ENCODE measurements at places on chromosomes 3 and 15.

DNA sequence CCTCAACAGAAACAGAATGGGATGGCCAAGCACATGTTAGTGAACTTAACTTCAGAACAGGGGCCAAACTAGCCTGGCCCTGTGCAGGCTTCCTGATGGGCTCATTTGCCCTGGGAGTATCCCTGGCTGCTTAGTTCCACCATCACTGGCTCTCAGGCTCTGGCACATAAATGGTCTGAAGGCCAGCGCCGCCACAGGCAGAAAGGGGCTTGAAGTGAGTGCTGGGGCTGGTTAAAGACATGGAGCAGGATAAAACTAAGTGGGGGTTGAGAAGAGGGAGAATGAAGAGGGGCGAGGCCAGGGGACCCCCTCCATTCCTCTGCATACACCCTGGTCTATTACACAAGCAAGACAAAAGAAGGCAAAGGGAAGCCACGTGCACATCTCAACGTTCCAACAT lies 12.2 kb downstream of the SLCO2A1 start:
- no peak for DNase-seq

DNA sequence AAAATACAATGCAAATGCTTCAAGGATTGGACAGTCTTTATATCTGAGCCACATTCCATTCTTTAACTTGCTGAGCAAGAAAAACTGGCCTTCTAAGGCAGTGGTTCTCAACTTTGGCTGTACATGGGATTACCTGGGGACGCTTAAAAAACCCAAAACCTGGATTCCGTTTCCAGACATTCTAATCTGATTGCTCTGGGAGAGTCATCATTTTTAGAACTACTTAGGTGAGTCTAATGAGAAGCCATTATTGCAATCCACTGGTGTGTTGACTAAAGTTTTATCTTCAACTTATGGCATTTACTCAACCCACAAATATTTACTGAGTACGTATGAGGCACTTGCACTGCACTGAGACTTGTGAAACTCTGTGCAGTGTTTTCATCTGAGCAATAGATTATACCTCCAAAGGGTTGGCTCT lies 195.7 kb upstream of the ATP11B start:
- peak; percentile 73 for DNase-seq

DNA sequence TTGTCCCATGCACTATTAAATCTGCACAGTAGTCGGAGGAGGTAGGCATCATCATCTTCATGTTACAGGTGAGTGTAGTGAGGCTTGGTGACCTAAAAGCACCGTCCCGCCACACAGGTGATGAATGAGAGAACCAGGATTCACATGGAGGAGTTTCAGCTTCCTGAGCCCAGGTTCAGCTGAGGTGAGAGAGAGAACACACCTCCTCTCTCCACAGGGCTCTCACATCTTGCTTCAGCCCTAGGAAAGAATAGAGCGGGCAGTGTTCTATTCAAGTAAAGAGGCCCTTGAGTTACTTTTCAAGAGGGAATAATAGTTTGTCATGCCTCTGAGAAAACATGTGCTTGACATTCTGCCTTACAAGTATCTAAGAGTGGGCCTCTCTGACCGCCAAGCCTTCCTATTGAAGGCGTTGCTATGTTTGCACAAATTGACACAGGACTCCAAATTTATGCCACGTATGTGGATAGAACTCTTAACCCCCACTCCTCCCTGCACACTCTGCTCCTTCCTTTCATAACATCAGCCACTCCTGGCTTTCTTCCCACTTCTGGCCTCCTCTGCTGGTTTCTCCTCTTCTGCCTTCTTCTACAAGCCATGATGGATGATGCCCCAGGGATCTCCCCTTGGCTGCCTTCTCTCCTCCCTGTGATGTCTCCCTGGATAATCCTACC lies 138.3 kb upstream of the ABHD17C start:
- DNase-seq, result no peak

DNA sequence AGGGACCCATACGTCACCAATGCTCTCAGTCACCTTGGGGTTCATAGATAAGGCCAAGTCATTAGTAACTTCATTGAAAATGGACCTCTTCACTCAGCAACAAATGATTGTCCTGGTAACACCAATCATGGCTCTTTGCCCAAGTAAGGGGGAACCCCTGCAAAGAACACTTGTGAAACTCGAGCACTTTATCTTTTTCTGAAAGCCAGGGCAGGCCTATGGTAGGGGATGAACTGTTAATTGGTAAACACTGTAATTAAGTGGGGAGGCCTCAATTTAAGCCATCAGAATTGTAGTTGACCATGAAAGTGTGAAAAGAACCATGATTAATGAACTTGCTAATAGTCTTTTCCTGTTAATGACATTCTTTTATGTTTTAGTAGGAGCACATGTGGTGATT lies 73.3 kb downstream of the ABHD5 start:
- DNase-seq, result no peak

DNA sequence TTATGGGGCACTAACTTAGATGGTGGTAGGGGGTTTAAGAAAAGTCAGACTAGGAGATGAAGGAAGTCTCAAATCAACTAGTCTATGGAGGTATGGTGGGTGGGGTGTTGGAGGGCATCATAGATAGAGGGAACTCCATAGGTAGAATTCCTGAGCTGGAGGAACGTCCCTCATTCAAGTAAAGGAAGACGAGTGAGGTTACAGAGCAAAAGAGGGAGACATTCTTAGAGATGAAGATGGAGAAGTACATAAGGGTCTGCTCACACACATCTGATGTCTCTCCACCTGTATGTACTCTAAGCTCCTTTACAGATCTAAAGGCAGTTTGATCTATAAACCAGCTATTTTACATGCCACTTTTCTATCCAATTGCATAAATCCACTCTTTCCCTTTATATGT lies 1.4 kb downstream of the PLSCR1 start:
- no peak for DNase-seq

GRCh38 chr15:87724330-87724729 lies 532.2 kb downstream of the NTRK3 start:
- no peak for DNase-seq

- DNase-seq, result no peak
These were observed 40.0 kb downstream of the USP3 start for GRCh38 chr15:63544258-63545026.

GRCh38 chr3:115708540-115708939 lies 85.2 kb downstream of the GAP43 start:
- no peak for DNase-seq

DNA sequence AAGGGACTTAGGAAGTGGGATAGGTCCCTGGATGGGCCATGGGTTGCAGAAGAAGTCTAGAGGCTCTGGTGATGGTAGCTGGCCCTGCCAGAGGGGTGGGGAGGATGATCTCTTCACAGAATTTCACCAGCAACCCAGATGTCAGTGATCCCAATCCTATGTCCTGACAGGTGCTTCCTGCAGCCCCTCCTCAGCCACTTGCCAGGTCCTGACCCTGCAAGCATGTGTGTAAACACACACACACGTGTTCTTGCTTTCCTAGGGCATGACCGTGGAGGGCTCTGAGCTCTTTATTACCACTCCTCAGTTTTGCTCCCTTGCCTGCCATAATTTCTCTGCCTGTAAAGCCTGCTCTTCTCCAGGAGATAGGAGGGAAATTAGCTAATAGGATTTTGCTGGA lies 12.5 kb downstream of the TEX264 start:
- no peak for DNase-seq

- DNase-seq, result no peak
These were observed 1050.5 kb downstream of the ROBO2 start for GRCh38 chr3:78090382-78090781.

DNA sequence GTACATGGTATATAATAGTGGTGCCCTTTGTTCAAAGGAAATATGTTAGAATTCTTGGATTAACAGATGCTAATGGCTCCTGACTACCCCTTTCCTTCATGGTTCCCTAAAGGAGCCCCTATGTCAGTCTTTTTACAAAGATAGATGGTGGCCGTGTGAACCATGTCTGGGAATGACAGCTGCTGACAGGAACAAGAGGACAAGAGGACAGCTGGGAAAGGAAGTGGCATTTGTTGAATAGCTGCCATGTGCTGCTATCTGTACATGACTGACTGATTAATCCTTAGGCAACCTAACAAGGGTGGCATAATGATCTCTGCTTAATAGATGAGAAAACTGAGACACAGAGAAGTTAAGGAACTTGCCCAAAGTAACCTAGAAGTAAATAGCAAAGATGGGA lies 321.7 kb downstream of the ZNF621 start:
- no peak for DNase-seq

DNA sequence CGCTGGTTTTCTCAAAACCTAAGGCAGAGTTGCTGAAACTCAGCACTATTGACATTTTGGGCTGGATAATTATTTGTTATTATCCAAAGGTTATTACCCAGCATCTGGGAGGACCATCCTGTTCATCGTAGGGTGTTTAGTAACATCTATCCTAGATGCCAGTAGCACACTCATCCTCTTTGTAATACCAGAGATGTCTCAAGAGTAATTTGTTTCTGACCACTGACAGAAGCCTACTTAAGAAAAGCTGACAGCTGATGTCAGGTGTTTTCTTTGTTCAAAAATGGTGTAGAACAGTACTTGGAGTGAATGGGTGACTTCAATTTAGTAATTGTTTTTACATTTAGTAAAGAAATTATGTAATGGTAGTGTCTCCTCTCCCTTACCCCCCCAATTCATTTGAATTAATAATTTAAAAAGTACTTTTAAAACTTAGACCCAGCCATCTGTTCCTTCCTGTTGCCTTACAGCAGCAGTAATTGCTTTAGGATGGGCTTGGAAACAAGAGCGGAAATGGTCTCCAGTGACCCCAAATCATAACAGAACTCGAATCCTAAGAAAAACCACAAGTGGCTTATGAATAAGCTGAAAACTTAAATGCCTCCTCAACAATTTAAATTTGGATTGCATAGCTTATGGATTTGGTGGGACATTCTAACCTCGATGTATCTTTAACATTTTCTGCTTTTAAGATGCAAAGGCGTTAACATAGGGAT lies 105.4 kb downstream of the PTPRG start:
- no peak for DNase-seq

DNA sequence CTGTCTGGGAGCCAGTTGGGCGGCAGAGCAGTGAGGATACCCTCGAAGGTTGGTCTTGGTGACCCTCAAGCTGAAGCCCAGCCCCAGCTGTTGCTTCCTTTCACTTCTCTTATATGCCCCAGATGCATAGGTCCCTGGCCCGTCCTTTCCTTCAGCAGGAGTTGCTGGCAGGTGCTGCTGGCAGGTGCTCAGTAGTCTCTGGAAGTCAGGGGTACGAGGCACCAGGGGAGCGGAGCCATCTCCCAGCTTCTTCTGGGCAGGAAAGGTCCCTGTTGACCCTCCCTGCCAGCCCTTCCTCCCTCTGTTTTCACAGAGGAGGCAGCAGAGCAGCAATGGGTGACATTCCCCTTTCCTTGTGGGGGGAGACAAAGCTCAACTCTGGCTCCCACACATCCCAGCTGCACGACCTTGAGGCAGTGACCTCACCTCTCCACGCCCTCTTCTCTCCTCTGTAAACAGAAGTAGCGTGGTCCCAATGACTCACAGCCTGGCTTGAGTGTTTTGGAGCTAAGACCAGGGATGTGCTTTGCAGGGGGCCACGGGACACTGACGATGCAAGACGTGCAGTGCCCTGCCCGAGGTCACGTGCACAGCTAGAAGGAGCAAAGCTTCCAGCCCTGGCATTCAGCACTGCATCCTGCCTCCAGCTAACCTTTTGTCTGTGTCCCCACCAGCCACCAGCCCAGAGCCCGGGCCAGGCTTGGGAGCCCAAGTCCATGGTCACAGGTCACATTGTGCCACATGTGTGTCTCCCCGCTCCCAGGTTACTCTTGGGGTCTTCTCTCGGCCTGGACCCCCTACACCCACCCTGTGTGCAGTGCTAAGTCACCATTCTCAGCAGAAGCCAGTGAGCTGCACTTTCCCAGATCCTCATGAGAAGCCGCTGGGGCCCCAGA lies 49.7 kb downstream of the SLC6A6 start:
- no peak for DNase-seq

DNA sequence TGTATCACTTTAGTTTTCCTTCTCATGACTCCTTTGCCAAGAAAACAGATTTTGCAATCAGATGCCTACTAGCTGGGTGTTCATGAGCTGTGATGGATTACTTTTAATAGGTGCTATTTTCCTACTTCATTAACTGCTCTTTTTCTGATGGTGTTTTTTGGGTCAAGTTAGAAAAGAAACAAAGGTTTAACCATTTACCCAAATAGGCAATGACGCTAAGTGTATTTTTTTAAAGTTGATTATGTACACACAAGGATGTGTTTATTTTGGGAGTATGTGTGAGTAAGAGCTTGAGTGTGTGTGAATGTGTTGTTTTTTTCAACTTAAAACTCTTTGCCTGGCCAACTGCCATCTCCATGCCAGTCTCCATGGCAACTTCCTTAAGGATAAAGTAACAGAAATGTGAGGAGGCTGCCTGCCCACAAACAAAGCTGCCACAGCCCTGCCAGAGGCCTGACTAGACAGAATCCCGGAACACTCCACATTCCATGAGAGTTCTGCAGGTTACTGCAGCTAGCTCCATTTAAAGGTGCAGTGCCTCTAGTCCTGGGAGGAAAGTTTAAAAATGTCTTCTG lies 215.6 kb upstream of the RBMS3 start:
- peak; percentile 98 for DNase-seq

DNA sequence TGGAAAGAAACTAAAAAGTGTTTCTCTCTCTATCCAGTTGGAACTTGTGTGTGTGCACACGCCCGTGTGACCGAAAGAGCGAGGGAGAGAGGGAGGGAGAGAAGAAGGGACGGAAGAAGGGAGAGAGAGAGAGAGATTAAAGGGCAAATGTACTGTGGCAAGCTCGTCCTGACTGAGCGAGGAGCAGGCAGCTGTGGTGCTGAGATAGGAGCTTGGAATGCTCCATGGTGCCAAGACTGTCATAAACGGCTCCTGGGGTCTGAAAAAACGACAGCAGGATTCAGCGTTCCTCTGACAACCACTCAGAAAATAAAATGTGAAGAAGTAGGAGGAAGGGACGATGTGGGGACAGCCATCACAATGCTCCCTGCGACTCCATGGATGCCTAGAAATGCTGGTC lies 276.0 kb downstream of the SV2B start:
- DNase-seq, result no peak

GRCh38 chr15:73109765-73110164 lies 57.5 kb downstream of the NEO1 start:
- no peak for DNase-seq

DNA sequence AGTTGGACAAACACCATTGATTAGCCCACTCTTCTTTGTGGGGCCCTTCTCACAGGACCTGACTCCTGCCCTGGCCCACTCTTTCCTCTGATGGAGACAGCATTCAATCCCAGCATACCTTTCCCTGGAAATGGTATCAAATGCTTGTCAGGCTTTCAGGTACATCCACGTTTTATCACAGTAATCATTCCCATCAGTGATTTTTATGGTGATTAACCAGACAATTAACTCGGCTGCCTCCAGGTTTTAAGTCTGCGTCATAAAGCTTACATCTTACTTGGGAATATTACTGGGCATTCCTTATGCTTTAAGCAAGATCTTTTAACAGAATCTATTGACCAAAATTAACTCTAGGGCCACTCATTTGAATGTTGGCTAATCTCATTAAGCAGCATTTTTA lies 33.4 kb downstream of the LRRK1 start:
- no peak for DNase-seq

- DNase-seq, result peak; percentile 33
These were observed 333.3 kb downstream of the GRM7 start for GRCh38 chr3:7194071-7194835.

Measured in epithelial cell of prostate (primary cell).